Colonic mucosa (tissue), 4 donors: ENCODE measurements at places on chromosomes 12 and 14. TPM values are rescaled to one million over a fixed set of nuclear protein-coding genes. Genes with fewer than 3 reads are reported as not detected.

DNA sequence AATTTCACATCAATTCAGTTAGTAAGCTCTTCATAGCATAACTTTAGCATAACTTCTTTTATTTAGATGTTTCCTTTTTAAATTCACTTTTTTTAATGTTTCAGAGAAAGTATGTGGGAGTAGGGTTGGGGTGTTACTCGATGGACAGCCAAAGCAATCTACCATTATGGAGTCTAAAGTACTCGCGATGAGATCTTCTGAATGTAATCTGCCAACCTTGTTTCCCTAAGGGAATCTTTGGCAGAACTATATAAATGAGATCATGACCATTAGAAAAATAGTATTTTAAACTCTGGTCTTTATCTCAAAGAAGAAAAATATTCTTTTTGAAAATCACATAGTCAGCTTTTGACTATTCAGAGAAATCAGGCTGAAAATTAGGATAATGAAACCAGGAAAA is 103.9 kb downstream of the BBS10 start:
- H3K4me1 ChIP-seq = no peaks in the 10 kb centered on the region
- H3K36me3 ChIP-seq = no peaks in the 10 kb centered on the region
- DNase-seq = no peak
- H3K4me3 ChIP-seq = no peak overlapping the region
- no peak overlapping the region for H3K27ac ChIP-seq
- no peaks in the 10 kb centered on the region for H3K27me3 ChIP-seq

DNA sequence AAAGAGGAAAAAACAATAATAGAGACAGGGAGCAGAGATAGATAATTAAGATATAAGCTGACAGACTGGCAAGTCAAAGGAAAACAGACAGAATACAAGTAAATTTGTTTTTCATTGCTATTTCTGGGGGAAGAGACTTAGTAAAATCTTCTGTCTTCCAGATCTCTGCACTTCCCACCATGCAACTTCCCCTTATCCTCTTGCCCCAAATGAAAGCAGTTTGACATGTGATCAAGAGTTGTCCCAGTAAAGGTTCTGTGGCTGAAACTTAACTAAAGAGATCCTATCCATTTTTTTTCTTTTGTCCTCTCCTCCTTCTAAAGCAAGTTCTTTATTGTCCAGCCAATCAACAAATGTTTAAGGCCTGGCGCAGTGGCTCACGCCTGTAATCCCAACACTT is 1.5 kb upstream of the MLF2 start:
- DNase-seq = no peak
- H3K27ac ChIP-seq = peak overlapping the region; percentile 2
- peaks cover 8% of the 10 kb centered on the region for H3K36me3 ChIP-seq
- no peak overlapping the region for H3K4me3 ChIP-seq
- H3K27me3 ChIP-seq = no peaks in the 10 kb centered on the region

DNA sequence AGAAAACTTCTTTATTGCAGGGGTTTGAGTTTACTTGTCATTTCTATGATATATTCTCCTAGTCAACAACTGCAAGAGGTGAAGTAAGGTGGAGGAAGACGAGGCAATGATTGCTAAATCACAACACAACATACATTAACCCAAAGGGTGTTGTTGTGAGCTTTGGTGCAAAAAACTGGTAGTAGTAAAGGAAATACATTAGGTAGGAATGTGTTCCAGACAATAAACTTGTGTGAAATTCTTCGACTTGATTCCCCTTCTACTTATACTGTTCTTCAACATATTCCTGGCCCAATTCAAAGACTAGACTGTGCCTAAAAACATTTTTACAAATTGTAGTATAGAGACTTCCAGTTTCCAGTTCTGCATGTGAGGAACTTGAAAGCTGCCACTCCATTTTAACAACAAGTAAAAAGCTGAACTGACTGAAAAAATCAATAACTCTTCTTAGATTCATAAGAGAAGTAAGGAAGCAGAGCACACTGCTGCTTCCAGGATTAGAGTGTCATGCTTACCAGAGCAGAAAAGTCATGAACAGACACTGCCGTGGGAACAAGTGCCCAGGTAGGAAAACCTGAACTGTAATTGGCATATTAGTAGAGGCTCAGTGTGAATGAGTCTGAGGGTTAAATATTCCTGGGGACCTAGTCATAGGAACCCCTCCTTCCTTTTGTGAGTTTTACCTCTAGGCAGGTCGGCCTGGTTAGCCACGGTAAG is 22.2 kb downstream of the COX8C start:
- no peak overlapping the region for H3K4me3 ChIP-seq
- no peaks in the 10 kb centered on the region for H3K36me3 ChIP-seq
- no peaks in the 10 kb centered on the region for H3K27me3 ChIP-seq
- DNase-seq = no peak
- no peaks in the 10 kb centered on the region for H3K4me1 ChIP-seq

GRCh38 chr12:9829483-9829882 is 2.2 kb downstream of the KLRF1 start:
- no peaks in the 10 kb centered on the region for H3K27me3 ChIP-seq
- H3K27ac ChIP-seq = no peak overlapping the region
- H3K4me3 ChIP-seq = no peak overlapping the region
- H3K4me1 ChIP-seq = no peaks in the 10 kb centered on the region
- H3K36me3 ChIP-seq = no peaks in the 10 kb centered on the region

- H3K4me3 ChIP-seq = no peak overlapping the region
- DNase-seq = peak; percentile 53
- H3K27me3 ChIP-seq = no peaks in the 10 kb centered on the region
- peak overlapping the region; percentile 37 for H3K27ac ChIP-seq
Measured at GRCh38 chr12:120965534-120966091, 12.7 kb upstream of the HNF1A start.

DNA sequence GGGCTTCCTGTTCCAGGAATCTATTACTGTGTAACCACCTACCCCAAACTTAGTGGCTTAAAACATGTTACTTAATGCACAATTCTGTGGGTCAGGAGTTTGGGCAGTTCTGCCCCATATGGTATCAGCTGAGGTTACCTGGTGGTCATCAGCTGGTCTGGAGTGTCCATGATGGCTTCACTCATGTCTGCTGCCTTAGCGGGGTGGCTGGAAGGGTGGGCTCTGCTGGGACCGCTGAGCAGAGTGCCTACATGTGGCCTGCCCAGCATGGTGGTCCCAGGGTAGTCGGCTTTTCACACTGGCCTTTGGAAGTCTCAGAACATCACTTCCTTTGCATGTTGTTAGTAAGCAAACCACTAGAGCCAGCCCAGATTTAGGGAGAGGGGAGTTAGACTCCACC is 53.9 kb downstream of the PELI2 start:
- H3K36me3 ChIP-seq = no peaks in the 10 kb centered on the region
- H3K27ac ChIP-seq = no peak overlapping the region
- no peaks in the 10 kb centered on the region for H3K27me3 ChIP-seq
- no peak for DNase-seq
- H3K4me1 ChIP-seq = no peaks in the 10 kb centered on the region
- H3K4me3 ChIP-seq = no peak overlapping the region

- no peaks in the 10 kb centered on the region for H3K4me1 ChIP-seq
- peak overlapping the region; percentile 55 for H3K4me3 ChIP-seq
- peak; percentile 40 for DNase-seq
- H3K27me3 ChIP-seq = peaks cover 9% of the 10 kb centered on the region
- H3K36me3 ChIP-seq = no peaks in the 10 kb centered on the region
Measured at GRCh38 chr12:47079981-47080724, 394 bp upstream of the AMIGO2 start.

KRT74 gene
- not detected for total RNA-seq

SLC17A8 gene
- 0.91 TPM for total RNA-seq

CLIP1 gene
- 35.4 TPM for total RNA-seq

B4GALNT3 gene
- 84.0 TPM for total RNA-seq

GRCh38 chr12:3833670-3834310 is 39.4 kb downstream of the PARP11 start:
- no peaks in the 10 kb centered on the region for H3K4me1 ChIP-seq

RBP5 gene
- total RNA-seq = 2.4 TPM

ATP2A2 gene
- total RNA-seq = 311 TPM

LRRC43 gene
- total RNA-seq = 0.53 TPM

PMCH gene
- not detected for total RNA-seq

GRCh38 chr14:79502136-79502750 is 709.1 kb downstream of the DIO2 start:
- no peaks in the 10 kb centered on the region for H3K36me3 ChIP-seq
- H3K4me3 ChIP-seq = no peak overlapping the region
- no peak overlapping the region for H3K27ac ChIP-seq
- DNase-seq = no peak
- no peaks in the 10 kb centered on the region for H3K27me3 ChIP-seq

CHURC1 gene
- 46.5 TPM for total RNA-seq

TPPP2 gene
- total RNA-seq = 0.94 TPM

DNA sequence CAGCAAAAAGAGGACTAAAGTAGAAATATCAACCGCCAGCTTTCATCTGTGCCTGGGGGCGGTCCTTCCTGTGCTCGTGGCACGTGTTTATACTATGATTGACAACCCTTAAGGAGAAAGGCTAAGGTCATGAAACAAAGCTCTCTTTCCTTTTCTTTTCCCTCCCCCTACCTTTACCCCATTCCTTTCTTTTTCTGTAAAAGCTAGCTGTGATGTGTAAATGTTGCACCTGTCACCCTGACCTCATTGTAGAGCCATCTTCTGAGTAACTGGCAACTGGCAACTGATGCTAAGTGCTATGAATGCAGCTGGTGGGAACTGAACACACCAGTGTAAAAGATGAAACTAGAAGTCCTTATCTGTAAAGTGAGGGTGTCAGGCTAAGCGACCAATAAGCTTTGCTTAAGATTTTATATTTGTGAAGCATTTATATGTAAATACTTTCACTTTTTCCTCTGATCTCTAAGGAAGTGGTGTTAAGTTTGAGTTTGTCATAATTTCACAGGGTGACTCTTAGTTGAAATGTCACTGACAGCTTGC is 102.8 kb upstream of the BCAT1 start:
- peak overlapping the region; percentile 38 for H3K27ac ChIP-seq
- no peaks in the 10 kb centered on the region for H3K4me1 ChIP-seq
- H3K27me3 ChIP-seq = no peaks in the 10 kb centered on the region

DNA sequence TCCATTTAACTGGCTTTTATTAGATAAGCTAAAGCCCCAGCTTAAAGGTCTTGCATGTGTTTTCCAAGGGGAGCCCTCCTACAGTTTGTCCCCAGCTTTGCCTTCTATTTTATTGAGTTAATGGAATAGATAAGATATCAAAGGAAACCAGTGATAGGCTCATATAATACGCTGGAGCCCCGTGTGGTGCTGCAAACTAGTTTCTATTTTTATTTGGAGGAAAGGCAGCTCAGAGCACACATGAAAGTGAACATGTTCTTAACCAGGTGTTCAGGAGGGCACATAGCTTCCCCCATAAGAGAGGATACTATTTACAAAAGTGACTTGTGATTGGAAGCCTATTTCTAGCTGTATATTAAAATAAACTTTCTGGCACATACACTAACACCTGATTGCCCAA is 251.7 kb downstream of the PDZRN4 start:
- no peak overlapping the region for H3K4me3 ChIP-seq
- H3K4me1 ChIP-seq = no peaks in the 10 kb centered on the region
- H3K36me3 ChIP-seq = no peaks in the 10 kb centered on the region
- no peak overlapping the region for H3K27ac ChIP-seq
- no peak for DNase-seq

DNA sequence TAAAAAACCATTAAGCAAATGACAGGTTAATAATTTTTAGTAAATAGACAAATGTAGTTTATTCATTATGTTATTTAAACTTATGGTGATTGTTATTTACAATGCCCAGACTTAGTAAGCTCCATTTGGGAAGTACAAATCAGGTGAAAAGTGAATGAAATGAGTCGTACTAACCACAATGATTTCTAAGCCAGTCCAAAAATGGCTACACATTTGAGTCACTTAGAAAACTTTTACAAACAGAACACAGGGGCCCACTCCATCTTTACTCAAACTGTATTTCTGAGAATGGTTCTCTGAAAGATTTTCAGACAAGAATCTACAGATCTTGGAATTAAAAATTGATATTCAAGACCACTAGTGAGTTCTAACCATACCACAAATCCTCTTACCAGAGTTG is 653.3 kb upstream of the MIS18BP1 start:
- H3K36me3 ChIP-seq = no peaks in the 10 kb centered on the region
- DNase-seq = no peak
- no peaks in the 10 kb centered on the region for H3K4me1 ChIP-seq
- no peaks in the 10 kb centered on the region for H3K27me3 ChIP-seq
- H3K27ac ChIP-seq = no peak overlapping the region
- no peak overlapping the region for H3K4me3 ChIP-seq

VIPAS39 gene
- 17.5 TPM for total RNA-seq

DNA sequence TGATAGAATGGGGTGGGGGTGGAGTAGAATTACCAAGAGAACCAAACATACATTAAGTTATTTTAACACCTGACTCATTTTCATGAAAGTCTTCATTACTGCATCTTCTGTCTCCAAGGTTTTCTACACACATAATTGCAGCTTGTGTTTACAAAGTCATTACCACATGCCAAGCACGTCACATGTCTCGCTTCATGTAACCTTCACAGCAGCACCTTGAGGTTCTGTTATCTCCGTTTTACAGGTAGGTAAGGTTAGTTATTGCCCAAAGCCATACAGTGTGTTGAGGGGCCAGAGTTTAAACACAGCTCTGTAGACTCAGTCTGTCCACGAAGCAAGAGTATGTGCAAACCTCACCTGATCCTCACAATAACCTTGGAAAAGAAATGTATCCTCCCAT is 64.3 kb upstream of the RBM19 start:
- H3K36me3 ChIP-seq = no peaks in the 10 kb centered on the region
- no peaks in the 10 kb centered on the region for H3K4me1 ChIP-seq
- H3K4me3 ChIP-seq = no peak overlapping the region
- H3K27me3 ChIP-seq = no peaks in the 10 kb centered on the region

CLEC4D gene
- total RNA-seq = 0.16 TPM

- peaks cover 5% of the 10 kb centered on the region for H3K4me1 ChIP-seq
- no peak for DNase-seq
- H3K4me3 ChIP-seq = no peak overlapping the region
- peaks cover 47% of the 10 kb centered on the region for H3K36me3 ChIP-seq
- H3K27me3 ChIP-seq = no peaks in the 10 kb centered on the region
- no peak overlapping the region for H3K27ac ChIP-seq
Measured at GRCh38 chr14:23060536-23061260, 3.4 kb upstream of the CDH24 start.

NR1H4 gene
- total RNA-seq = 2.2 TPM

- no peak for DNase-seq
- H3K4me3 ChIP-seq = no peak overlapping the region
- H3K36me3 ChIP-seq = no peaks in the 10 kb centered on the region
- H3K27ac ChIP-seq = no peak overlapping the region
Measured at GRCh38 chr14:93748208-93749075, 39.8 kb downstream of the PRIMA1 start.

GRCh38 chr12:81128930-81129554 is 51.2 kb downstream of the ACSS3 start:
- H3K27me3 ChIP-seq = no peaks in the 10 kb centered on the region
- DNase-seq = peak; percentile 23
- no peaks in the 10 kb centered on the region for H3K4me1 ChIP-seq

CLECL1 gene
- 0.40 TPM for total RNA-seq

GRCh38 chr12:128079-128478 is 61.5 kb downstream of the IQSEC3 start:
- H3K27me3 ChIP-seq = no peaks in the 10 kb centered on the region
- no peaks in the 10 kb centered on the region for H3K4me1 ChIP-seq
- no peak overlapping the region for H3K4me3 ChIP-seq
- no peak overlapping the region for H3K27ac ChIP-seq
- no peaks in the 10 kb centered on the region for H3K36me3 ChIP-seq
- no peak for DNase-seq
